ENCODE measurements at places on chromosomes 4 and X.

- DNase-seq = no peak
Measured at GRCh38 chr4:109870061-109870460, 22.2 kb downstream of the LRIT3 start.

DNA sequence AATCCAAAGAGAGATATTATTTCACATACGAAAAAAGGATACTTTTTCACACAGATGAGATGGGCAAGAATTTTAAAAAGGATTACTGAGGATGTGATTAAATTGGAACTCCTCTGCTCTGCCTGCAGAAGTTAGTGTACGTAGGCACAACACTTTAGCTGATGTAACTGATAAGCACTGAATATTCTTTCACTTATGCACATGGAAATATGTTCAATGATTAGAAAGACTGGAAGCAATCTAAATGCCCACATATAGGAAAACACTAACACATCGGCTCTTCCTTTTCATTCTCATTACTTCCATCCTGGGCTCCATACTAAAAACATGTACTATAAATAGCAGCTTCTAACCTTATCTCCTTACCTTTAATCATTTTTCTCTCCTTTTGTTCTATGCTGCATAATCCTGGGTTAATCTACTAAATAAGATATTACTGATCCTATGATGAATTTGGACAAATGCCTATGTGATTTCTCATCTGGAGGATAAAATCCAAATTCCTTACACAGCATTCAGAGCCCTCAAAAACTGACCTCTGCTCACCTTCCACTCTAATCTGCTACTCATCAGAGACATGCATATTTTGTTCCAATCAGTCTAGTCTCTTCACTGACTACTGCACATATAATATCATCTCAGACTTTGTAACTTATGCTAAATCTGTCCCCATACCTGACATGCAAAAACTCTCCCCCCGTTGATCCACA lies 197.8 kb downstream of the PDGFC start:
- DNase-seq = no peak

GRCh38 chr4:163090997-163091684 lies 75.5 kb downstream of the NAF1 start:
- DNase-seq = no peak

DNA sequence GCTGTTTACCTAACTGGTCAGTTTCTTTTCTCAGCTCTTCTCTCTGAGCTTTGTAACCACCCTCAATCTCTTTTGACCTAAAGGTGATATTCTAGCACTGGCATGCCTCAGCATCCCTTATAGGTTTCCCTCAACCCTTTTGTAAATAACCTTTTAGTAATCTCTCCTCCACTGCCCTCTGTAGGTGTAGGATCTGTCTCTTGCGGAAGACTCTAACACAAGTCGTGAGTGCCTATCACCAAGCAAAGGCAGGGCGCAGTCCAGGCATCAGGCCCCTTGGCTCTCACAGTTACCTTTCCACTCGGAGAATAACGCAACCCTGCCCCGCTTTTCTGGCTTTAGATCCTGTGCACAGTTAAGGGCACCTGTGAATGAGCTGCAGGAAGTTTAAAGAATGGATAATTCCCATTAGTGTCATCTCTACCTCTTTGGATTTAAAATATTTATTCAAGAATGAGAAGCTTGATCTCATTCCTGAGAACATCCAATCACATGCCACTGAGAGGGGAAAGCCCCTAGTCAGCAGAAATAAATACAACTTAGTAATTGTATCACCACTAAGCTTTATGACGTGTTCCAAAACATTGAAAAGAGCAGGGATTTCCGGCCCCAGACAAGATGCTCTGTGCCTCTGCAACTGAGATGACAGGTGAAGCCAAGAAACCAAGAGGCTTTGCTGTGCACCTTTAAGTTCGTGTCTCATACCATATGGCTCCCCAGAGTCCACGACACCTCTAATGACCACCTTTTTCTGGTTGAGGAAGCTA lies 58.8 kb downstream of the SPINK2 start:
- no peak for DNase-seq

DNA sequence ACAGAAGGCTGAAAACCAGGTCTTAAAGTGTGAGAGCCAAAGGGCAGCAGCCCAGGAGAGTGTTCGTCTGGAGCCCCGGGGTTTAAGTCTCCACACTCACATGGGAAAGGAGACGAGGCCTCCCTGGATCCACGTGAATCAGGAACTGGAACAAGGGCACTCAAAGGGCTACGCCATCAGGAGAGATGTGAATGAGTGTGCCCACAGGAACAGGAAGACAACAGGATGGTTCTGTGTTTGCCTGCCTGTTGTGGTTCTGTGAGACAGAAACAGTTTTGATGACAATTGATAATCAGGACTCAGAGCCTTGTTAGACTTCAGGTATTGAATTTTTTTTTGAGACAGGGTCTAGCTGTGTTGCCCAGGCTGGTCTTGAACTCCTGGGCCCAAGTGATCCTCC lies 4.9 kb upstream of the CTBP1 start:
- no peak for DNase-seq

All from SW 1271 (cell line).